ENCODE measurements at places on chromosomes 16 and 17.

DNA sequence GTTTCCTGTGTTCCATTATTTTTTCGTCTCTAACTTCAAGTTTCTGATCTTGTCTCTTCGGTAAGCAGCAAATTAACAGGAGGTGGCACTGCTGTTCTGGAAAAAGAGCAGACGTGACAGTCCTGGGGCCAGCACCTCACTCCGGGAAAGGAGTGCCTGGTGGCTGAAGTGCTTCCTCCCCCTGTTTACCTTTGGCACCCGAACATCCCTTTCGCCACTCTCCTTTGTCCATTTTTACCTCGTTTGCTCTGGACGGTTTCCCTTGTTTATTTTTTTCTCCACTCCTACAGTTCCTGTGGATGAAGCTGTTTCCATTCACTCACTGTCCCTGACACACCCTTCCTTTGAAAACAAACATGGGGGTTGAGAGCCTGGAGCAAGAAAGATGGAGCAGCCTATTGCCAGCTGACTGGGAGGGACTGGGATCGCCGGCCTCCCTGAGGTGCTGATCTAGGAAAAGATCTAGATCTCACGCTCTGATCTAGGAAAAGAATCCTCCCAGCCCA is 12.6 kb downstream of the SAP30BP start:
- no peak for DNase-seq

DNA sequence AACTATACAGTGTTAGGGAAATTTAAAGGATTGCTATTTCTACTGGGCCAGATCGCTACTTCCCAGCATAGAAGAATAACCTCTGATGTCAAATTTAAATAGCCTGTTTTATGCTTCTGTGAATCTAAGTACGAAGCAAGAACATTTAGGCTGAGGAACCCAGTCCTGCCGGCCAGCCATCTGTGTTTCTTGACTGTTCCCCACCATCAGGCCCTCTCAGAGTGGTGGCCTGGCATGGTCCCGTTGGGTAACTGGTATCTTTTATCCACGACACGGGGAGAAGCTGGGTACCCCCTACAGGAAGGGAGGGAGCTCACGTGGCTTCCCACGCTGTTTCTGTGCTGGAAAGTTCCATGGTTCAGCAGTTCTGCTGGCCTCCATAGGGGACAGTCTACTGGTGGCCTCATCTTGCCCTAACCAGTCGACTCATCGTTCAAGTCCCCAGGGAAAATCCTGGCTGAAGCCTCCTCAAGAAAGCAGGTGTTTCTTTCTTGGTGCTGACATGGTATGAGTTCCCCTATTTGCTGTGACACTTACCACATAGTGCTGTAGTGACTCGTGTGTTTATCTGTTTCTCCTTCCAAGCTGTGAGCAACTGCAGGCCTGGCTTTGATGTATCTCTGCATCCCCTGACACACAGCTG is 201.7 kb upstream of the NLRP1 start:
- DNase-seq: no peak

- no peak for DNase-seq
Measured at GRCh38 chr16:5982979-5983378, 885.4 kb upstream of the EEF2KMT start.

DNA sequence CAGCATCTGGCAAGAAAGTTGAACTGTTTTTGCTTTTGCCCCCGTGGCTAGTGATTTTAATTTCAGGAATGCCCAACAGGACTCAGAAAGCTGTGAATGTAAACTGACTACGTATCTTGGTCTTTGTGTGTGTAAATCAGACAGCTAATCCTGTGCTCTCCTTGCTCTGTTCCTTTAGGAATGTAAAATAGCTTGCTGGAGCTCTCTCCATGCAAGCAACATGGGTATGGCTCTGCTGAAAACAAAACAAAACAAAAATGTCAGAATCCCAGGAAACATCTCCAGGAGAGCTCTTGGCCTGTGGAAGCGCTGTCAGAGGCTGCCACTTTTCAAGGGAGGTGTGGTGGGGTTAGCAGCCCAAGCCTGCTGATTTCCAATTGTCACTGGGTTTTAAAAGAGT is 161.8 kb upstream of the NOG start:
- no peak for DNase-seq

- DNase-seq: no peak
Measured at GRCh38 chr17:57403236-57403635, 146.9 kb downstream of the MSI2 start.

DNA sequence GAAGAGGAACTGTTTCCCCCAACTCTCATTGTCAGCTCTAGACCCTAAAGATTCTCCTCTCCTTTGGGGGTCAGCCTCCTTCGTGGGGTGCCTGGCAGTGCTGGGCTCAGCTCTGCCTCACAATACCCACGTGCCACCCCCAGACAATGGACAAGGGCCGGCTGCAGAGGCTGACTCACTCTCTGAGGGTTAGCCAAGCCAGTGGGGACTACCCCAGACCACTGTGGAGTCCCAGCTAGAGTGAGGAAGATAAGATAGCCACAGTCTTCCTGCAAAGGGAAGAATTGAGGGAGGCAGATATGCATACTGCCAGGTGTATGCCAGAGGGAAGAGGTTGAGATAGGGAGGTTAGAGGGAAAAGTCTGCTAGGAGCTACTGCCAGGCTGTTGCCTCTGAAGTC is 13.5 kb upstream of the MTMR4 start:
- DNase-seq: no peak

GRCh38 chr17:80863626-80864025 is 128.0 kb upstream of the CHMP6 start:
- no peak for DNase-seq

Measured in DND-41 (cell line).